ENCODE measurements at places on chromosomes 12 and 14.
A peak's percentile ranks its signal among the peaks of the same experiment; 100 is the strongest.

- DNase-seq = no peak
These were observed 9.7 kb downstream of the AQP6 start for GRCh38 chr12:49982246-49983087.

DNA sequence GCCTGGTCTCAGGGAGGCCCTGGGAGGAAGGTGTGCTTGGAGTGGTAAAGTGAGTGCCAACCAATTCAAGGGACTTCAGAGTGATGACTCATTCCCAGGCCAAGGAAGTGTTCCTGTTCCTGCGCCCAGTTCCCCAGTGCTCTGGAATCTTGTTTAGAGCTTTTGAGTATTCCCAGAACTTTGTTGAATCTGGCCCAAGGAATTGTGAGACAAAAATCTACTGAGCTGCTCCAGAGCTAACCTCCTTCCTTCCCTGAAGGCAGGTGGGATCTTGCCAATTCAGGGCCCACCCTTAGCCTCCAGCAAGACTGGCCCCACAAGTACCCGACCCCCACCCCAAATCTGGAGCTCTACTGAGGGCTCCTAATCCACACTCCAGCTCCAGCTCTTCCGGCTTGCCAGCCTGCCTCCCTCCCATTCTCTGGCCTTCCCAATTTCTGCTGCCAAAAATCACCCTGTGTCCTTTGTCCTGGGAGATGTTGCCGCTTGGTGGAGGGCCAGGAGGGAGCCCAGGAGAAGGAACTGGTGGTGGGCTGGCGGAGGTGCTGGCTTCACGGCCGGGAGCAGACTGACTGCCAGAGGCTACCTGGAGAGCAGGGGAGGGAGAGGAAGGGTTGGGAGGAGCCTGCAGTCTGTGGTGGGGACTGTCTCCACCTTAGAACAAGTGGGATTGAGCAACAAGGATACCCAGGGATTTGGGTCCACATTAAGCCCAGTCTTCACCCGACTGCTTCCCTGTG lies 2.0 kb upstream of the ATN1 start:
- peak; percentile 92 for DNase-seq

- no peak for DNase-seq
These were observed 50.8 kb upstream of the ZDHHC17 start for GRCh38 chr12:76713130-76713529.

DNA sequence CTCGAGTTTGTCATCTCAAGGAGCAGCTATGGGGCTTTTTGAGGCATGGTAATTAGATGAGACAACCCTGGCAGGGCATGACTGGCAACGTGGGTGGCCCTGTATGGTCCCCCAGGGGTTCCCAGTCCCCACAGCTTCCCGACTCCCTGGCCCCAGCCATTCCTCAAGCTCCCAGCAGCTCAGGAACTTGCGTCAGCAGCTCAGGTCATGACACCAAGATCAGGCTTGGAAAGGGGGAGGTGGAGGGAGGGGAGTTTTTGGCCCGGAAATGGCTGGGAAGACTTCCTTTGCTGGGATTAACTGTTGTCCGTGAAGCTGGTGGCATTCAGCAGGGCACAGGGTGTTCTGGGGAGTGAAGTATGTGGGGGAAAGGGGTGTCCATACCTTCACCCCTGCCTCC lies 10.4 kb upstream of the NRIP2 start:
- DNase-seq = peak; percentile 88

DNA sequence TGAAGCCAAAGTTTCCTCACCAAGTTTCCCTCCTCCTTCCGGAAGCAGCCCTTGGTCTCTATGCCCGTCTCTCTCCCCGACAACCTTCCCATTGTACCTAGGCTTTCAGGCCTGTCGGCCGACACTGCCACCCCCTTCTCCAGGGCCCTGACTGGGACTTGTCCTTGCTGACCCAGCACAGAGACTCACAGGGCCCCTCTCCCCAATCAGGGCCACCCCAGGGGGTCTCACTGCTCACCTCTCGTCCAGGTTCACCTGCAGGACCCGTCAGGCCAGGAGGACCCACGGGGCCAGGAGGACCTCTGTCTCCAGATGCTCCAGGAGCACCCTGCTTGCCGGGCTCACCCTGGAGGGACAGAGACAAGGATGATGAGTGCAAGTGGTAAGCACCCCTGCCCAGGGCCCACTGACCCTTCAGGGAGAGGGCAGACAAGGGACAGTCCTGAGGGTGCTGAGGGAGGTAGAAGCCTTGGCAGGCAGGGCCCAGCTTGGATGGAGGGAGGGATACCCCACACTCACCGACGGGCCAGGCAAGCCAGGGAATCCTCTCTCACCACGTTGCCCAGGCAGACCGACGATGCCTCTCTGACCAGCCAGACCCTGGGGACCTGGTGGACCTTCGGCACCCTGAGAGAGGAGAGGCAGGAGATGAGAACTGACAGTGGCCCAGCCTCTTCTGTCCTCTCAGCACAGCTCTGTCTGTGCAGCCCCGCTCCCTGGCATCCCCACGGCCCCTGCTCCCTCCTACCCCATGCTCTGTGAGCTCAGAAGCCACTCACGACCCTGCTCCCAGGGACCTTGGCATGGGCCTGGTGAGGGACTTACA lies 14.6 kb downstream of the TMEM106C start:
- DNase-seq = no peak

DNA sequence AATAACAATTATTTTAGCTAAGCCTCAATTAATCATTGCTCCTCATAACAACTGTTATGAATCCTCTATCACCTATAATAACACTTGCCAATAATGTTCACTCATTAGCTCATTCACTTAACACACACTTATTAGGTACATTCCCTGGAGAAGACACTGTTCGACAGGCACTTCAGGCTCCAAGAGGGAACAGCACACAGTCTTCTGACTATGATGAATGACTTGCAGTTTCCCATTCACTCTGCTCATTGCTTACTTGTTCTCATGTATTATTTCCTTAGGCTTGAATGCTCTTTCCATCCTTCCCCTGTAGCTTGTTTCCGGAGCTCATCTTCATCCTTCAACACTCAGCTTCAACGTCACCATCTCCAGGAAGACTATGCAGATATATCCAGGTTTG lies 437.3 kb downstream of the TMEM132D start:
- DNase-seq = no peak

DNA sequence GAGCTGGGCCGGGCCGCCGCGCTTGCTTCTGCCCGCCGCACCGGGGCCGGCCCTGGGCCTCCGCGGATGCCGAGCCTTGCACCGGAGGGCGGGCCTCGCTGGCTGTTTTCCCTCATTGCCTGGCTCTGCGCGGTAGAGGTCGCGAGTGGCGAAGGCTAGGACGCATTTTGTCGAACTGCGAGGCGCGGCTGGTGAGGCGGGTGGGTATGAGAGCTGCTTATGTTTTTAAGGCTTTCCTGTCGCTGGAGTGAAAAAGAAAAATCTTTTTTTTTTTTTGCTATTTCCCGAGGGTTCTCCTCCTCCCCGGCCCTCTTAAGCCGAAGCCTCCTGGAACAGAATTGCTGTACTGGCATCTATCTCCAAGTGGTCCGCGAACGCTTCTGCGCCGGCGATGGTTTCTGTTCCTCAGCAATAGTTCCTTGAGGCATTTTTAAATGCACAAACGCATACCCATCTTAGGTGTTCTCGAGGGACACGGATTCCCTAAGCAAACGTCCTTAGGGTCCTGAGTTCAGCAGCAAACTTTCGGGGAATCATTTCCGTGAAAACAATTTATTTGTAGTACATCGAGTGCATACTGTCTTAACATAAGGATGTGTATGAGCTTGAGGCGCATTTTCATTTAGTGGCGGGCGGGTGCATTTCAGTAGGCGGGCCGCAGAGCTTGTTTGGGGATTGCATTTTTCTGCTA lies 631 bp downstream of the RESF1 start:
- DNase-seq = peak; percentile 59
